ENCODE measurements at places on chromosomes 11 and 22.

DNA sequence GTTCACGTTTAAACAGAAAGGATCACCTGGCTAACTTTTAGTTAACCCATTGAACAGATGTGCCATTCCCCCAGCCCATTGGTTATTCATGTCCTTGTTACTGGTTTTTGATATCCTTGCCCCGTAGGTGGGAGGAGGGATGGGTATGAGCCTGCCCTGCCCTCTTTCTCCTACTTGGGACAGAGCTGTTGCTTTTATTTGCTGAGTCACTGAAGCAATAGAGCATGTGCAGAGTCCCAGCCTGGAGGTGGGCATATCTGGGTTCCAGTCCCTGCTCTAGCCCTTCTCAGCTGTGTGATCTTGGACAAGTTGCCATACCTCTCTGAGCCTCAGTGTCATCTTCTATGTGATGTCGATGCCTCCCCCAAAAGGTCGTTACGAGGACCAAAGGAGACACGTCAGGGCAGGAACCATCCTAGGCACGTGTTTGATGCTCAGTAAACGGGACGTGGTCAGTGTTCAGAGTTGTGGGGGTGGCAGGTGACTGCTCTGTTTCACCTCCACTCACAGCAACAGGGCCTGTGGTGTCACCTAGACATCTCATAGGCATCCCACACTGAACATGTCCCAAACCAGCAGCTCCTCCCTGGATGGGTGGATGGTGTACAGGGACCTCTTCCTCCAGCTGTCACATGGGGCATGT lies 61.0 kb downstream of the BMAL1 start:
- DNase-seq = no peak

DNA sequence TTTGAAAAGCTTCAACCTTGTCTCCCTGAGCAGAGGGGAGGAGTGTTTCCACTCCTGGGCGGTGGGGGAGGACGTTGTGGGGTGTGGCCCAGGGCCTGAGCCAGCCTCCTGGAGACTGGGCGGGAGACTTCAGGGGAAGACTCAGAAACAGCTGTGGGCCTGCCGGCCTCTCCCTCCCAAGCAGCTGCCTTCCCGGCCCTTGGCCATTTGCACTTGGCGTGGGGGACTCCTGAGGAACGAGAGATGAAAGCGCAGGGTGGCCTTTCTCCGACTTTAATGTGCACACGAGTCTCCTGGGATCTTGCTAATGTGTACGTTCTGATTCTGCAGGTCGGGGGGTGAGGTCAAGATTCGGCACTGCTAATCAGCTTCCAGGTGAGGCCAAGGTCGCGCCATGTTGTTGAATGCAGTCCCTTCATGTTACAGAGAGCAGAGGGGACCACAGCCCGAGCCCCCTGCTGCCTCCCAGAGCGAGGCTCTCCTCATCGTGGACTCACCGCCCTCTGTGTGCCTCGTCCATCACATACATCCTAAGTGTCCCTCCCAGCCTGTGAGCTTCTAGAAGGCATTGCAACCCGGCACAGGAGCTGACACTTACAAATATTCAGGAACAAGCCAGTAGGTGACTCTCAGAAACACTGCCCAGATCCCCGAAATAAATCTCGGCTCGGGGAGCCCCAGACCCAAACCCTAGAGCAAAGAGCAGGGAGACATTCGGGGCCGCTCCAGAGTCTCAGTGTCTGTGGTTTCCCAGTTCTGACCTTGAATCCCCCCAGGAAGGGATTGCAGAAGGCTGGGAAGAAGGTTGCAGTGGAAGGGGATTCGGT lies 7.7 kb downstream of the LIF start:
- DNase-seq = no peak

- no peak for DNase-seq
Measured at GRCh38 chr22:45598596-45599217, 72.9 kb upstream of the ATXN10 start.

- no peak for DNase-seq
Measured at GRCh38 chr11:73262851-73263495, 9.2 kb upstream of the P2RY6 start.

GRCh38 chr22:36197065-36197440 lies 4.6 kb downstream of the APOL4 start:
- DNase-seq = no peak

DNA sequence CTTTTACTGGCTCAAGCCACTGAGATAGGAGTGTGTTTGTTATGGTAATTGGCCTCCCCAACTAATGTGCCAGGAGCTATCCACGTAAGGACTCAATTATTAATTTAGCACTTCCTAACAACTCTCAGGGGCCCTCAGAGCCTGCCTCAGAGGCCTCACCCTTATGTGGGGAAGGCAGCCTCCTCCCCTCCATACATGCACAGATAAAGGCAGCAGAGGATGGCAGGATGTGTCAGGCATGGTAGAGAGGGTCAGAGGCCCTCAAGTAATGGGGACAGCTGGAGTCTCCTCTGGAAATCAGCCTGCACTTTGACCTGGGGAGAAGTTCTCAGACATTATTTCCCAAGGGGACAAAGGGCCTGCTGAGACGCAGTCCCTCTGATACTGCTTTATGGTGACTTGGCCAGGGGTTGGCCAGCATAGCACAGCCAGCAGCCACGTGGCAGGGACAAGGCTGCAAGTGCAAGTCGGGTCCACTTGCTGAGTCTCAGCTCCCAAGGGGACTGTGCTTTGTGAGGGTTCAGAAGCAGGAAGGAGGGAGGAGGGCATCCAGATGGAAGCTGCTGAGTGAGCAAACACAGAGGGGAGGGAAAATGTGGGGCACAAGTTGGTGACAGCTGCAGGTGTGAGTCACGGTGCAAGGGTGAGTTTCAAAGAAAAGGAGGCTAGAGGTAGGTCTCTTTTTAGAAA lies 17.0 kb downstream of the MOGAT2 start:
- no peak for DNase-seq

- DNase-seq = no peak
Measured at GRCh38 chr11:83998921-83999320, 712.8 kb upstream of the CCDC90B start.

- no peak for DNase-seq
Measured at GRCh38 chr22:38427940-38428339, 27.1 kb downstream of the KCNJ4 start.

- DNase-seq = no peak
Measured at GRCh38 chr22:41969110-41969646, at the start of gene SEPTIN3. SEPTIN3 (plus strand) TSS chr22:41969443; CDS start chr22:41971493, 2,050 bp downstream.

- DNase-seq = no peak
Measured at GRCh38 chr22:45742866-45743450, 71.3 kb downstream of the ATXN10 start.

GRCh38 chr22:19748991-19749664 lies 11.4 kb upstream of the TBX1 start:
- no peak for DNase-seq

GRCh38 chr11:66003291-66003690 lies 988 bp downstream of the BANF1 start:
- no peak for DNase-seq

GRCh38 chr11:78450866-78451265 lies 33.2 kb upstream of the GAB2 start:
- no peak for DNase-seq

GRCh38 chr22:21927174-21927823 lies 25.3 kb downstream of the PPM1F start:
- DNase-seq = no peak

- DNase-seq = no peak
Measured at GRCh38 chr22:19666673-19667593, 47.4 kb upstream of the SEPTIN5 start.

DNA sequence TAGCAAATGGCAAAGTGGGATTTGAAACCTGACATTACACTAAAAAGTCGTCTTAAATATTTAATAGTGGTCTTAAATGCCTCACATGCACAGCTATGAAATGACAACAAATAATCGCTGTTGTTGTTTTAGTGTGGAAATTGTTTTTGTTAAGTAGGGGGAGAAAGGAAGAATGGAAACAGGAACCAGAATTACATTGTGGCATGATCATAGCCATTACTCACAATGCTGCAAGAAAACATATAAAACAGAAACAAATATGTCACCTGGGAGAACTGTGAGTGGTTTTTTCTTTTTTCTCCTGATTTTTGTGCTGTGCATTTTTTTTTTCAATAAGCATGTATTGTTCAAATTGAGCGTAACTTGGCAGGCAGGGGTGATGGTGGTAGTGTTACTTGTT lies 22.9 kb downstream of the FAM76B start:
- no peak for DNase-seq

DNA sequence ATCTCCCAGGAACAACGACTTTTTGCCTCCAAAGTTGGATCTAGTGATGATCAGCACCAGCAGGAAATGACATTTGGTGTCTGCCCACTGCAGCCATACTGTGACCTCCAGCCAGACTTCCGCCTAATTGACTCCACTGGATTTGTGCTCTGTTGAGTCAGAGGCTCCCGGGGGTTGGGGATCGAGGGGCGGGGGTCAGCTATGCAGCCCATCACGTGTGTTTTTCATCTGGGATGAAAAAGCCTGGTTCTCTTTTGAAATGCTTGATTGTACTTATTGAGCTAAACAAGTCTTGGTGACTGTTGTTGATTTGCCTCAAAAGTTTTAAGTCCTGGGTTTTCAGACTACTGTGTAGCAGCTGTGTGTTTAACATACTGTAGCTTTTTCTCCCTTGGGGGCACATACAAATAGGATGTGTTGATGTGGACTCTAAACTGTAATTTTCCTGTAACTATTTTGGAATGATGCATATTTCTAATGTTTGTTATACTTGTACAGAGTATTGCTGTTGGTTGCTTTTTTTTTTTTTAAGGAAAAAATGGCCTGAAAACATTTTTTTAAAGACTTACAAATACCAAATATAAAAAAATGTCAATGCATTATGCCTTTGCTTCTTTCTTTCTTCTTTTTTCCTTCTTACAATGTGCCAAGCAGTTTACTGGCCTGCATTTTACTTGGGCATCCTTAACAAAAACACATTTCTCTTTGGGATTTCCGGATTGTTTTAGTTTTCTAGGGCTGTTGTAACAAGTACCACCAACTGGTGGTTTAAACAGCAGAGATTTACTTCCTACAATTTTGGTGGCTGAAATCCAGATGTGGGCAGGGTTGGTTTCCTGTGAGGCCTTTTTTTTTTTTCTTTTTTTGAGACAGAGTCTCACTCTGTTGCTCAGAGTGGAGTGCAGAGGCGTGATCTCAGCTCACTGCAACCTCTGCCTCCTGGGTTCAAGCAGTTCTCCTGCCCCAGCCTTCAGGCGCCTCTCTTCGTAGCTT lies 46.1 kb upstream of the OR4B1 start:
- DNase-seq = no peak

DNA sequence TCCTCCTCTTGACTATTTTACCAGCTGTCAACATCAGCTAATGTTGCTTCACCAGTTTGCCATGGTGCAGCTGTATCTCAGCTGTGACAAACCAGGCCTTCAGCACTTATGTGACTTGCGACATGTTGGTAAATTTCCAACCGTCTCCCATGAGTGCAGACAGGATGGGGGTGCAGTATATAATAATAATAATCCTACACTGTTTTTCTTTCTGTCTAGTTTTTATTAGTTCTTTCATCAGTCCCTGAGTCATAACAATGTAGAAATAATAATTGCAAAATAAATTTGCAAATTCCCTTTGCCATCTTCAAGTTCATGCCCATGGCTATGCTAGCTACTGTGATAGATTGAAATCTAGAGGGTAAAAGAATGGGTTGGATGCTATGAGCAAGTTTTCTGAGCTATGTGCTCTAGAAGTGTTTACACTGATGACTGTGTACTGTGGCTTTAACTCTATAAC lies 4.9 kb downstream of the MMP13 start:
- no peak for DNase-seq

- DNase-seq = no peak
Measured at GRCh38 chr22:41557401-41558240, 3.2 kb upstream of the CSDC2 start.

- no peak for DNase-seq
Measured at GRCh38 chr22:21589396-21589795, 21.9 kb downstream of the UBE2L3 start.

- no peak for DNase-seq
Measured at GRCh38 chr11:75233754-75234172, 6.8 kb upstream of the TPBGL start.

GRCh38 chr11:31798554-31799434 lies 12.3 kb downstream of the PAX6 start:
- no peak for DNase-seq

DNA sequence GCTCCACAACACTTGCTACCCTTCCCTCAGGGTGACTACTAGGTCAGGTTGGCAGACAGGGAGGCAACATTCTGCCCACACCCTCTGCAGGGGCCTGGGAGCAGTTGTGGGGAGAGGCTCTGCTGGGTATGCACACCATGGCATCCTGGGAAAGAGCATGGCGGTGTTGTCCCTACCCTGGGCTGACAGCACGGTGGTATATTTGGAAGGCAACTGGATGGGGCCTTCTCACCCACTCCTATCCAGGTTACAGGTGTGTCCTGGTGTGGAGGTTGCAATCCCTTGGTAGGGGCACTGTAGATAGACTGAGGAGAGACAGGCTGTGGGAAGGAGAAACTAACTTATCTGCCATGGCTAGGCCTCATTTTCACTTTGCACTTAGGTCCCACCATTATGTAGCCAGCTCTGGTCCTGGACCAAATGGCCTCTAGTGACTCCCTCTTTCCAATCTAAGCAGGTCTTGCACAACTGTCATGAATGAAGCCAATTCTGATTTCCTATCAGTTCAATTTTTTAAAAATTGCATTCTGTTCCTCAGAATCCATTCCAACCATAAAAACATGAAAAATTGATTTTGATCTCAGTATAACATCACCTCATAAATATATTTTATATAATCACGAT lies 54.0 kb upstream of the CD44 start:
- no peak for DNase-seq

DNA sequence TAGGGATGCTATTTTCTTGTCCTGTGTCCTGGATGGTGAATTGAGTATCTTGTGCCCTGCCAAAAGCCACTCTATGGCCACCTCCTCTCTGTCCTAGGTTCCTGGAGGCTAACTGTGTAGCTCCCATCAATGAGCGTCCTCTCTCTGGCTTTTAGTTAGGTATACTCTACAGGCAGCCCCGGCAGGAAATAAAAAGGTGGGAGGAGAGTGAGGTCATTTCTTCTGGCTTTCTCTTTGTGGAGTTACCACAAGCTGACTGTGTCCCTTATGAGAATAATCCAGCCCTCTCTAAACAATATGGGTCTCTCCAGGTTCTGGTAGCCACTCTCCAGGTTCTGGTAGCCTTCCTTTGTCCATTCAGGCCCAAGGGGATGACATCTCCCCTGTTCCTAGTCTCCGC lies 11.7 kb upstream of the ASPHD2 start:
- DNase-seq = no peak

DNA sequence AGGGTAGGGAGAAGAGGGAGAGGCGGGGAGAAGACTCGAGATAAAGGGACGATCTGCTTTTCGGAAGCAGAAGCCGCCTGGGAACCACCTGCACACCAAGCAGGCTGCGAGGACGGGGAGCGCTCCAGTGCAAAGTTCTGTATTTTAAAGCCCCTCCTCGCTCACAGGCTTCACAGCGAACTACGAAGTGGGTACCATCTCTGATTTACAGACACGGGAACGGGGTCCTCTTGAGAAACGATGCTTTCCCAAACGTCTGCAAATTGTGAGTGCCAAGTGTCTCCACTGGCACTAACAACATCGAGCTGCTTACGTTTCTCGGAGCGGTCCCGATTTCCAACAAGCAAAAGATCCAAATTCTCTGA lies 700 bp upstream of the STX3 start:
- DNase-seq = no peak

GRCh38 chr22:46275455-46276122 lies 7.8 kb downstream of the TTC38 start:
- no peak for DNase-seq
